ENCODE measurements at places on chromosomes 6 and 20.

GRCh38 chr20:407133-407952, 756 bp upstream of the RBCK1 start:
- peak; percentile 80 for DNase-seq

- DNase-seq: peak; percentile 99
Measured at GRCh38 chr6:16741112-16742016, 19.9 kb downstream of the ATXN1 start.

- DNase-seq: peak; percentile 32
Measured at GRCh38 chr6:167849846-167850459, 23.2 kb downstream of the AFDN start.

- DNase-seq: no peak
Measured at GRCh38 chr6:13400772-13401171, 72.4 kb upstream of the TBC1D7 start.

DNA sequence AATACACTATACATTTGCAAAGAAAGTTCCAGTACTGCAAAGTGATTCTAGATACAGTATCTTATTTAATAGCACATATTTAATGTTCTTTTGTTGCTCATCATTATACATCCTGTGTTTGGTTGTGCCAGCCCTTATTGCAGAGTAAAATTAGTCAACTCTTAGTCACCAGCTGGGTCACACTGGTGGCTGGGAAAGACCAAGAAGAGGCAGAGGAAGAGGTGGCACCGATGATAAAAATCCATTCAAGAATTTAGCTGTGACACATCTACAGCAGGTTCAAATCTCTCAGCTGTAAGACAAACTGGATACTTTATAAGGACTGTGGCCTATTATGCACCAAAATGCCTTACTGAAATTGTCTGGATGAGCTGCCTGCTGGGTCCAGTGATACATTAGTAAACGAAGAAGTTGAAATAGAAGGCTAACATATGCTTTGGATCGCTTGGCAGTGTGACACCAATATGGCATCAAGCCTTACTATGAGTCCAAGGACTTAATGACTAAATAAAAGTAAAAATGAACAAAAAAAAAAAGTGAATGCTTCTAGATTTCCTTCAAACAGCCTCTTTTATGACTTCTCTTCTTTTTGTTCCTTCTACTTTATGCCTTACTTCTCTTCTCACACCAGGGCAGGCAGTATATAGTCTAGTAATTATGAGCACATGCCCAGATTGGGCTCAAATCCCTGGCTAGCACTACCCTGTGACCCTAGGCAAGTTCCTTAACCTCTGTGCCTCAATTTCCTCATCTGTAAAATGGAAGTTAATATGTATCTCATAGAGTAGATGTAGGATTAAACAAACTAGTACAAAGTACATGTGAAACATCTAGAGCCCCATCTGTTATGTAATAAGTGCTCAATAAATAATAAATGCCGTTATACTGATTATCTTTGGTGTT, 29.4 kb upstream of the RNF8 start:
- peak; percentile 50 for DNase-seq

GRCh38 chr6:75802366-75802765, 53.3 kb downstream of the MYO6 start:
- DNase-seq: no peak

- no peak for DNase-seq
Measured at GRCh38 chr20:19875376-19876221, 117.5 kb downstream of the RIN2 start.

GRCh38 chr20:19327401-19327800, 115.0 kb downstream of the SLC24A3 start:
- DNase-seq: no peak

- DNase-seq: no peak
Measured at GRCh38 chr6:16483315-16483875, 245.0 kb downstream of the GMPR start.

GRCh38 chr6:107202876-107203468, 87.7 kb upstream of the BEND3 start:
- no peak for DNase-seq
